ENCODE measurements at places on chromosomes 5 and 9. TPM values are rescaled to one million over a fixed set of nuclear protein-coding genes. Genes with fewer than 3 reads are reported as not detected.

SLC38A9 gene
- total RNA-seq: 40.1 TPM

PCDHGC5 gene
- total RNA-seq: 4.0 TPM

PCDHGA10 gene
- total RNA-seq: 16.6 TPM

CDC20B gene
- 0.34 TPM for total RNA-seq

PCDHGA9 gene
- 5.5 TPM for total RNA-seq

GRCh38 chr5:160605266-160605665, 183.6 kb downstream of the PTTG1 start:
- no peaks in the 10 kb centered on the region for H3K4me1 ChIP-seq
- no peaks in the 10 kb centered on the region for H3K36me3 ChIP-seq
- no peak for DNase-seq
- peaks cover 2% of the 10 kb centered on the region for H3K27me3 ChIP-seq

GRCh38 chr9:80794197-80794596, 895.1 kb downstream of the TLE1 start:
- H3K36me3 ChIP-seq: peaks cover 4% of the 10 kb centered on the region
- peaks cover 33% of the 10 kb centered on the region for H3K4me1 ChIP-seq
- no peak overlapping the region for H3K27ac ChIP-seq
- no peak for DNase-seq
- no peak overlapping the region for H3K4me3 ChIP-seq

- H3K4me1 ChIP-seq: no peaks in the 10 kb centered on the region
- DNase-seq: no peak
- no peak overlapping the region for H3K27ac ChIP-seq
- no peaks in the 10 kb centered on the region for H3K36me3 ChIP-seq
Measured at GRCh38 chr9:78261403-78262001, 25.6 kb downstream of the CEP78 start.

DNA sequence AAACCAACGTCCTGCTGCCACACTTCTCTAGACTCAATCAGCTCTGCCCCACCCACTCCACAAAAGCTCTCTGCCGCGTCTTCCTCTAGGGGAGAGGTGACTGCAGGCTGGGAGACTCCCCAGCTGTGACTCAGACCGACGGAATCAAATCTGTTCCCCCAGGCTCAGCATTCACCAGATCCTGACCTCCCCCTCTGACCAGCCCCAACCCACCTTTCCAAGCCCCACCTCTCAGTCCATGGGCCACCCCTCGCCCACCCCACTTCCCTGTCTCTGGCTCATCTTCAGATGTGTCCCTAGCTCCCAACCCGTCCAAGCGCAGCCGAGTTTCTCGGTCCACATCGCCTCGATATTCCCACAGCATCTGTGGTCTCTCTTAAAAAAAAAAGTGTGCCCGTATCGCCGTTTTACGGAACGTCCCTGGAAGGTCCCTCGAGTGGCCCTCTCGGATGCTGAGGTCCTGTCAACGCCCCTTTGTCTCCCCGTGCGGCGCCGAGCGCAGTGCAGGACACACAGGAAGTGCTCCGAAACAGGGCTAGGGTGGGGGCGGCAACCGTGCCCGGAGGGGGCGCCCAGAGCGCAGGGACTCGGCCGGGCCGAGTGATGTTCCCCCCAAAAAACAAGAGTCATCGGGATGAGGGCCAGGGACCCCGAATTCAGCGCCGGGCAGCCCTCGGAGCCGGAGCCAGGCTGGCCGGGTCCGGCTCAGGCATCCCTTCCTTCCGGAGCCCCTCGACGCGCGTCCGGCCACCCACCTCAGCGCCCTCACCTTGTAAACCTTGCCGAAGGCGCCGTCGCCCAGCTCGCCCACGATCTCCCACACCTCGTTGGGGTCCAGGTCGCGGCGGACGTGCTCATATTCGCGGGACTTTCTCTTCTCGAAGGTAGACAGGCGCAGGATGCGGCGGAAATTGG, 649 bp downstream of the STK10 start:
- DNase-seq: peak; percentile 53
- H3K4me1 ChIP-seq: peaks cover 10% of the 10 kb centered on the region
- H3K27me3 ChIP-seq: peaks cover 6% of the 10 kb centered on the region
- no peaks in the 10 kb centered on the region for H3K36me3 ChIP-seq
- H3K4me3 ChIP-seq: peak overlapping the region; percentile 99

GRCh38 chr5:73544429-73545402, 20.7 kb downstream of the ANKRA2 start:
- H3K27me3 ChIP-seq: peaks cover 2% of the 10 kb centered on the region
- no peak overlapping the region for H3K4me3 ChIP-seq
- H3K4me1 ChIP-seq: peaks cover 12% of the 10 kb centered on the region
- H3K36me3 ChIP-seq: no peaks in the 10 kb centered on the region
- peak overlapping the region; percentile 80 for H3K27ac ChIP-seq

- no peaks in the 10 kb centered on the region for H3K27me3 ChIP-seq
- peaks cover 5% of the 10 kb centered on the region for H3K4me1 ChIP-seq
- H3K27ac ChIP-seq: no peak overlapping the region
- H3K36me3 ChIP-seq: no peaks in the 10 kb centered on the region
Measured at GRCh38 chr5:166948679-166949078, 1342.8 kb upstream of the WWC1 start.

- no peaks in the 10 kb centered on the region for H3K4me1 ChIP-seq
- no peaks in the 10 kb centered on the region for H3K36me3 ChIP-seq
- H3K27me3 ChIP-seq: no peaks in the 10 kb centered on the region
- no peak overlapping the region for H3K27ac ChIP-seq
- H3K4me3 ChIP-seq: no peak overlapping the region
Measured at GRCh38 chr9:15831384-15831783, 278.5 kb downstream of the CCDC171 start.

- no peak overlapping the region for H3K27ac ChIP-seq
- no peaks in the 10 kb centered on the region for H3K27me3 ChIP-seq
- no peaks in the 10 kb centered on the region for H3K36me3 ChIP-seq
- no peak overlapping the region for H3K4me3 ChIP-seq
- H3K4me1 ChIP-seq: no peaks in the 10 kb centered on the region
- DNase-seq: no peak
Measured at GRCh38 chr5:27810458-27810857, 772.1 kb upstream of the CDH9 start.

- DNase-seq: no peak
- no peak overlapping the region for H3K4me3 ChIP-seq
- no peak overlapping the region for H3K27ac ChIP-seq
- H3K27me3 ChIP-seq: peaks cover 4% of the 10 kb centered on the region
Measured at GRCh38 chr9:127415657-127416056, 8.5 kb upstream of the ZNF79 start.

DNA sequence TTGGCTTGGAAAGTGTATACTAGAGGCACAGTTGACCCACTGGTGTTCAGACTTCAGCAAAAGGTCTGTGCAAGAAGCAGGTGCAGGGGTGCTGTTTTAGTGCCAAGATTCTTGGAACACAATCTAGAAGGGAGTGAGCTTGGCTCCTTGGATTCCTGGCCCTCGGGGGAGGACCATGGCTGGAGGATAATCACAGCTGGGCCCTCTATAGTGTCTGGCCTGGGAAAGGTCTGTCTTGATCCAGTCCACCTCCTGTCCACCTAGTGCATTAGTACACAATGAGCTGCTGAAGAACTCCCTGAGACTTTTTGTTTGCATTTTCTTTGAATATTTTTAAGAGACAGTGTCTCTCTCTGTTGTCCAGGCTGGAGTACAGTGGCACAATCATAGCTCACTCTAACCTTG, 50.4 kb upstream of the PLPP1 start:
- H3K27me3 ChIP-seq: no peaks in the 10 kb centered on the region
- no peak overlapping the region for H3K4me3 ChIP-seq
- no peaks in the 10 kb centered on the region for H3K36me3 ChIP-seq
- no peak overlapping the region for H3K27ac ChIP-seq
- H3K4me1 ChIP-seq: no peaks in the 10 kb centered on the region

GRCh38 chr5:134184155-134185135, 7.7 kb upstream of the SKP1 start:
- peak; percentile 80 for DNase-seq
- H3K4me3 ChIP-seq: no peak overlapping the region
- no peak overlapping the region for H3K27ac ChIP-seq
- H3K36me3 ChIP-seq: no peaks in the 10 kb centered on the region
- peaks cover 1% of the 10 kb centered on the region for H3K27me3 ChIP-seq

GRCh38 chr9:84940294-84940693, 270.8 kb downstream of the NTRK2 start:
- H3K4me3 ChIP-seq: no peak overlapping the region
- no peak overlapping the region for H3K27ac ChIP-seq
- peaks cover 4% of the 10 kb centered on the region for H3K4me1 ChIP-seq

GRCh38 chr5:163489055-163489744, 16.2 kb upstream of the MAT2B start:
- H3K4me1 ChIP-seq: no peaks in the 10 kb centered on the region
- H3K36me3 ChIP-seq: no peaks in the 10 kb centered on the region
- H3K27me3 ChIP-seq: no peaks in the 10 kb centered on the region
- H3K27ac ChIP-seq: no peak overlapping the region
